A549 (cell line): ENCODE measurements at places on chromosomes 6 and 20.

- peak; percentile 81 for DNase-seq
These were observed 18.5 kb downstream of the SNRPB start for GRCh38 chr20:2451939-2452732.

DNA sequence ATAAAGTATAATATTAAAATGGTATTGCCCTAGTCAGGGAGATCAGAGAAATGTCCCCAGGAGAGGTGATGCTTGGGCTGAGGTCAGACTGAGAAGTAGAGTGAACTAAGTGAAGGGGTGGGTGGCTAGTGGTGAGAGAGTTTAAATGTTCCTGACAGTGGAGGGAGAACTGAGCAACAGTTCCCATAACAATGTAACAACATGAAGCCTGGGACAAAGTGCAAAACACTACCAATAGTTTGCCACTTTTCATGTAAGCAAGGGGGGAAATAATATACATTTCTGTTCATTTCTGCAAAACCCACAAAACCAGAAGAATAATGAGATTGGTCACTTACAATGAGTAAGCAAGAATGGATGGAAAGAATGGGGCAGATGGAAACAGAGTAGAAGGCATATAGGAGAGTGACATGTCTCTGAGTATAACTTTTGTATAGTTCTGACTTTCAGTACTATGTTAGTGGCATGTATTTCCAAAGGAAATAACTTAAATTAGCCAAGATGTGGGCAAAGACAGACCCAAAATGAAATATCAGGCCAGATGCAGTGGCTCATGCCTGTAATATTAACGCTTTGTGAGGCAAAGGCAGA is 13.3 kb upstream of the FAXC start:
- DNase-seq = no peak

DNA sequence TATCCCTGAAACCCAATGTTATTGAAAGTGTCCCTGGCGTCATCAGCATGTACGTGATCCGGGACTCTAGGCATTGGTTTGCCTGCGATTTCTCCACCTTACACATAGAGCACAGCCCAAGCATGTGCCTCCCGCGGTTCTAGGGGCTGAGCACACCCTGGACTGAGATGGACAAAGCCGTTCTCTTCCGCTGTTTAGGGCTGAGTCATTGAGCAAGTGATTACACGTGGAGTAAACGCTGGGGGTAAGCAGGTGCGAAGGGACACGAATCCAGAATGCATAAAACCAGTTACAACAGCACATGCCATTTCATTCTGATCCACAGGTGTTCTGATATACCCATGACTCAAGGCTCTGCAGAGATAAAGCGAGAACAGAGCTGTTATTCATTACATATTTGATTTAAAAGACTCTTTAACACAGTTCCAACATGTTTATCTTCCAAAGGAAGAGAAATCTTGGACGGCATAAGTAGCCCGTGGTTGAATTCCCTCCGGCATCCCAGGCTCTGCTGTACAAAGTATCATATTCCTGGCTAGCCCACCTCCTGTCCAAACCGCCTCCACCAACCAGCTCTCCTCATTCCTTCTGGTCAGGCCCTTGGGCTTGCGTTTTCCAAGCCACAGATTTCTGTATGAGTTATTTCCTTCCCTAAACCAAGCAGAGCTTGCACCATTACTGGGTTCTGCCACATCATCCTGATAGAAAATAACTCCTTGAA is 36.1 kb upstream of the THBS2 start:
- no peak for DNase-seq

- DNase-seq = no peak
These were observed 5.4 kb downstream of the TLDC2 start for GRCh38 chr20:36881331-36881730.

DNA sequence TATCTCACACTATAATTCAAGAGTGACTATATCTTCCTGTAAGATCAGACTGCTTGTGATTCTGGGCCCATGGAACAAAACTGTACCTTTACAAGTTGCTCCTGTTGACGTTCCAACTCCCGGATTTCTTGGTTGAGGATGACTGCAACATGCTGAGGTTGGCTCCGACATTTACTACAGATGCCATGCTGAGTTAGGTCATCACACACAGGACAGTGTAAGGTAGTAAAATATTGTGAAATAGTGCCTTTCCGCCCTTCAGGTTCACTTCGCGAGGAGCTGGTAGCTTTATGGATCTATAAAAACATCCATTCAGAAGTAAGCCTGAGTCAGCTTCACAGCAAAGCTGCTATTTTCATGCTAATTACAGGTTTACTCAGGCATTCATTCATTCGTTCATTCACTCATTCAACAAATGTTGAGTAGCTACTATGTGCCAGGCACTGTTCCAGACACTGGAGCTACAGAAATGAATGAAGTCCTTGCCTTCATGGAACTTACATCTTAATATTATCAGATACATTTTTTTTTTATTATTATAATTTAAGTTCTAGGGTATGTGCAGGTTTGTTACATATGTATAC is 175.7 kb downstream of the REV3L start:
- no peak for DNase-seq

DNA sequence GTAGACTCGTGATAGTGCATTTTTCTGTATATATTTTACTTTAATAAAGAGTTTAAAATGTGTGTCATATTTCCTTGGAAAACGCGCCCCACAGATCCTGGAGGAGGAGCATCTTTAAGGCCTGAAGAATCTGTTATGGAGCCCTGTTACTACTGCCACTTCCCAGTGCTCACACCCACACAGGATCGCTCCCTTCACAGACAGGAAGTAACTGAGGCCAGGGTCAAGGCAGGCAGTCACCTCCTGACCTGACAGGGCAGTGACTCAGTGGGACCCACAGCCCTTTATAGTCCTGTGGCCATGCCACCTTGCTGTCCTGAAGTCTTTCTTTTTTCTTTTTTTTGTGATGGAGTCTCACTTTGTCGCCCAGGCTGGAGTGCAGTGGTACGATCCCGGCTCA is 9.0 kb downstream of the RRBP1 start:
- no peak for DNase-seq

GRCh38 chr6:111844376-111844775 is 28.9 kb downstream of the FYN start:
- DNase-seq = no peak

DNA sequence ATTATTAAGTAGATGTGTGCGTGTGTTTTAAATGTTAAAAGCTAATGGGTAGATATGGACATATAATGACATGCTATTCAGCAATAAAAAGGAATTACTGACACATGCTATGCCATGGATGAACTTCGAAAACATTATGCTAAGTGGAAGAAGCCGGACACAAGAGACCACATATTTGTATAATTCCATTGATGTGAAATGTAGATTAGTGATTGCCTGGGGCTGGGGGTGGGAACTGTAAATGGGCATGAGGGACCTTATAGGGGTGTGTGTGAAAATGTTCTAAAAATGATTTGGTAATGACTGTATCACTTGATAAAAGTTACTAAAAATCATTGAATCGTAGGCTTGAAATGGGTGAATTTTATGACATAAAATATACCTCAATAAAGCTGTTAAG is 104.5 kb upstream of the BEND3 start:
- DNase-seq = no peak

- no peak for DNase-seq
These were observed 31.0 kb downstream of the ZC3H12D start for GRCh38 chr6:149453597-149454345.

- peak; percentile 58 for DNase-seq
These were observed at the start of gene ITPA for GRCh38 chr20:3209257-3209945. TSS of gene ITPA (plus strand) at chr20:3209498. CDS start at chr20:3209552, 54 bp downstream.
